EL (cell line): ENCODE measurements at places on chromosomes 6 and 20.
A peak's percentile ranks its signal among the peaks of the same experiment; 100 is the strongest.

GRCh38 chr6:32164295-32164694 is at the start of gene EGFL8:
Gene EGFL8 (plus strand): TSS chr6:32164595. CDS start chr6:32166166, 1,571 bp downstream.
- DNase-seq: no peak

- peak; percentile 33 for DNase-seq
Measured at GRCh38 chr6:20846602-20847028, 312.4 kb downstream of the CDKAL1 start.

DNA sequence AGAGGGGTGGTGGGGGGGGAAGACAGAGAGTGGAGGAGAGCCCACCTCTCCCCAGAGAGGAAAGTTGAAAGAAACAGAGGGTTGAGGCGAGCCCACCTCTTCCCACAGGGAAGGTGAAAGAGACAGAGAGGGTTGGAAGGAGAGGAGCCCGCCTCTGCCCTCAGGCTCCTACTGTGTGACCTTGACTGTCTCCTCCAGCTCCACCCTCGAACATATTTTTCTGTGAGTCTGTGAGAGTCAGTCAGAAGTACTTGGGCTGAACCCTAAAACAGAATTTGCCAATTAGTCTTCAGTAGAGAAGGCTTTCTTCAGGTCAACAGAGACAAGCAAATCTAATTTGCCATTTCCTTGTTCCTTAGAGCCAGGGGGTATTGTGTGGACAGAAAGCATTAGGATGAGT is 153.7 kb upstream of the SNX9 start:
- no peak for DNase-seq

DNA sequence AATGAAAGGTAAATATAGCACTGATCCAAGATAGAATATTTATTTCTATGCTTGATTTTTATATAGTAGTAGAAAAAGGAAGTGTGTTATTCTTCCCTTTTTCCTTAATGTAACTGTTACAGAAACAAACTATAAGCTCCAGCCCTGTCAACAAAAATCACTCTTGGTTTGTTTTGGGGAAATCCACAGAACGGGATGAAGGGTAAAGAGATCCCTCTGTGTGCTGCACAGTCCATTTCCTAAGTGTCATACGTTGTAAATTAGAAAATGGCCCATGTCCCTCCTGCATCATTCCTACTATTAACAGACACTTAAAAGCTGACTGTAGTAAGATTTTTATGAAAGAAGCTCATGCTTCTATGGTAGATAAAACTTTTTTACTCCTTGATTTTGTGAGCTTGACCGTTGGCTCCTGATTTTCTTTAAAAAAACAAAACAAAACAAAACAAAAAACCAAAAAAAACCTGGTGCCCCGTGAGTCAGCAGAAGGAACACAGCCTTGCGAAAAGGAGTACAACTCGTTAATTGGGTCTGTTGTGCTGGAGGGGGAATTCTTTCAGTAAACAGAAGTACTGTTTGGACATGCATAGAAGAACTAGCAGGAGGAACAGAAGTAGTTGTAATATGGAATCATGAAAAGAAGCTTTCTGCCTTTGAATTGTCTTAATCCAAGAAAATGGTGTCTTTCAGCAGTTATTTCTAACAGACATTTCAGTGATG is 67.5 kb downstream of the RTN4IP1 start:
- DNase-seq: no peak

DNA sequence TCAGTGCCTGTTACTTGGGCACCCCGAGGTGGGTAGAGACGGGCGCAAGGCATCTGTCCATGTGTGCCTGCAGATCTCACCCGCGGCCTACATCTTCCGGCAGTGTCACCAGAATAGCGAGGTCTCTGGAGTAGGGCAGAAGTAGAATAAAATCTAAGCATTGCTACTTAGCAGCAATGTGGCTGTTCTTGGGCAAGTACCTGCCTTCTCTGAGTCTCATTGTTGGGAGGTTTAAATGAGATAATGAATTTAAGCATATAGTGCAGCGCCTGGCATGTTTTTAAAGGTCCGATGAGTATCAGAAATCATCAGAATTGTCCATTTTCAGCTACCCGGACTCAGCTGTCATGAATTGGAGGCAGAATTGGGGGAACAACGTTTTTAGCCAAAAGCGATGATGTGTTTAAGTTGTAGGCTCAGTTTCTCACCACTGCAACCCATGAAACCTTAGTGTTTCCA is 800 bp downstream of the ABCC10 start:
- no peak for DNase-seq

- DNase-seq: no peak
Measured at GRCh38 chr6:29815118-29815750, 12.4 kb upstream of the HLA-G start.

DNA sequence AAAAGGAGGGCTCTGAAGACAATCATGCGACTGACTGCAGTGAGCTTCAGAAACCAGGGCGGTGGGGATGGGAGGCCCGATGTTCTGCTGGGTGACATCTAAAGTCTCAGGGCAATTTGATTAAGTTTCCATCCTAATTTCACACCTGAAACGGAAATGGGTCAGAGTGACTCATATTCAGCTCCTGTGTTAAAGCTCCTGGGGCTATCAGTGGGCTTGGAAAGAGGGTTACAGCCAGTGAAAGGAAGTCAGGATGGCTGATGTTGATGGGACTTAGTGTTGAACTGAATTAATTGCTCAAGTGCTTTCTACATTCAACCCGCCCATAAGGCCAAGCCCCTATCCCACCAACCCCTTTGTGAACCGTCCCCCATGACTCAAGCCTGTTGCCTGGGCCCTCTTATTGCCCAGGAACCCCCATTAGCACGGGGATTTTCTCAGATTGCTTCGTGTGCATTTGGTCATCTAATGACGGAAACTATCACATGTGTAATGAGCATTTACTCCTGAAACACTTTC is 47.1 kb upstream of the TBC1D7 start:
- DNase-seq: no peak

- DNase-seq: no peak
Measured at GRCh38 chr20:37935435-37935834, 32.5 kb downstream of the VSTM2L start.

GRCh38 chr20:44120676-44121425 is 66.1 kb downstream of the JPH2 start:
- DNase-seq: no peak

DNA sequence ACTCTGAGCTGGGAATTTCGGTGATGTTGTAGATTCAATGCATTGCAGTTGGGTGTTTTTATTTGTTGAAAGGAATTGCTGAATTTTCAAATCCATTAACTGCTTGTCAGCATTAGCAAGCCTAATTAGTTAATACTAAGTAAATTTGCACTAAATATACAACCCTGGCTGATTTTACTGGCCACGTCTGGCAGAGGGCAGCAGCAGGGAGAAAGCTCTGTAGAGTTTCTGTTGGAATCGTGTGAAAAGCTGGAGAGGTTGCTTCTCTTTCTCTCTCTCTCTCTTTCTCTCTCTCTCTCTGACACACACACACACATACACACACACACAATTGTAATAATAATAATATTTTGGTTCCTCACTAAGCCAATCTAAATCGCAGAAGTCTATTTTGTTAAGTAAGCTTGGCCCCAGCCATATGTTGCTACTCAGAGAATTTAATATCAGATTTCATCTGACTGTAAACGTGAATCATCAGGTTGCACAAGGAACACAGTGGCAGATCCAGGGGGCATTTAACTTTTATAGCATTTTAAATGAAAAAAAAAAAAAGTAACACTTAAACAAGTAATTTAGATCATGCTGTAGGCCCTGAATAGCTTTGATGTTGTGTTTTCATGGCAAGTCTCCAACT is 289.5 kb downstream of the ESR1 start:
- DNase-seq: peak; percentile 80

DNA sequence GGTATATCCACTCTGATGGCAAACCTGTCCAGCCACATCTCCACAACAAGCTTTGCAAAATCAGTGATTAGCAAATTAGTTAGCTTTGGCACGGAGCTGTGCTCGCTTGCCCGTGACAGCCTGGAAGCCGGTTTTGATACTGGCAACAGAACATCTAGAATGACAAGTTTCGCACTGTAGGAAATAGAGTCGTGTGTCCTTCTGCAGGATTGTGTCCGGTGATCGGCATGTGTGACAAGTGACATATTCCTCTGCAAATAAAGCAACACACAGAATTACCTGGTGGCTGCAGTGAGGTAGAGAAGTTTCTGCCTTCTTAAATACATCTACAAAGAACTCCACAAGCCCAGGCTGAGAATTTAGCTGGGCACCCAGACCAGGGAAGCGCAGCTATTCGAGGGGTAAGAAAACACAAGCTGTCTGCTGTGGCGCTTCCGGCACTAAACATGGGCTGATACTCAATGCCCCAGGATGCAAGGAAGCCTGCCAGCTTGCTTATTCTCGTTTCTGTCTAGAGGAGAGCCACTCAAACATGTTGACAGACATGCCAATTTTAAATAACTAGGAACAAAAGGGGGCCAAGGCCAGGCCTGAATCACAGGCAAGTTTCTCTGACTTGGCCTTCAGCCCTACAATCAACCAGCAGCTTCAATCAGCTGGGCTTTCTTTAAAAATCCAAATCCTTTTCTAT is 22.2 kb downstream of the EIF2S2 start:
- DNase-seq: no peak

DNA sequence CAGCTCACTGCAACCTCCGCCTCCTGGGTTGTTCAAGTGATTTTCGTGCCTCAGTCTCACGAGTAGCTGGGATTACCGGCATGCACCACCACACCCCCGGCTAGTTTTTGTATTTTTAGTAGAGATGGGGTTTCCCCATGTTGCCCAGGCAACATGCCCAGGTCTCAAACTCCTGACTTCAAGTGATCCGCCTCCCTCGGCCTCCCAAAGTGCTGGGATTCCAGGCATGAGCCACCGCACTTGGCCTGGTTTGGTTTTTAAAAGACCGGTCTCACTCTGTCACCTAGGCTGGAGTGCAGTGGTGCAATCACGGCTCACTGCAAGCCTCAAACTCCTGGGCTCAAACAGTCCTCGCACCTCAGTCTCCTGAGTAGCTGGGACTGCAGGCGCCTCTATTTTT is 40.1 kb downstream of the VSTM2L start:
- DNase-seq: no peak

DNA sequence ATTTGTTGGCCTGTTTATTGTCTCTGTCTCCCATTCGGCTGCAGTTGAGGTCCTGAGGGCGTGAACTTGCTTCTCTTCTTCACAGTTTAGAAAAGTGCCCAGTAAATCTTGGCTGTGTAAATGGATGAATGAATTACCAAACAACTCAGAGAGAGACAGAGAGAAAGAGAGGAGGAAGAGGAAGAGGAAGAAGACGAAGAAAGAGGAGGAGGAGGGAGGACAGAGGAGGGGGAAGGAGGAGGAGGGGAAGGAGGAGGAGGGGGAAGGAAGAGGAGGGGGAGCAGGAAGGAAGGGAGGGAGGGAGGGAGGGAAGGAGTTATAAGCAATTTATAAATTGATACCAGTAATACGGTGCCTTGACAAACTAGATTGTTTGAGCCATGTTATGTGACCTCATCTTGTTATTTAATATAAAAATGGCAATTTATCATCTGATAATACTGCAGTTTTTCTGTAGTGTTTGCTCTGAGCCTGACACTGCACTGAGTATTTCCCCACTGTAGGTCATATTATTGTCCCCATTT is 18.7 kb downstream of the HCK start:
- no peak for DNase-seq

- peak; percentile 77 for DNase-seq
Measured at GRCh38 chr6:144321839-144322591, 36.9 kb downstream of the UTRN start.

DNA sequence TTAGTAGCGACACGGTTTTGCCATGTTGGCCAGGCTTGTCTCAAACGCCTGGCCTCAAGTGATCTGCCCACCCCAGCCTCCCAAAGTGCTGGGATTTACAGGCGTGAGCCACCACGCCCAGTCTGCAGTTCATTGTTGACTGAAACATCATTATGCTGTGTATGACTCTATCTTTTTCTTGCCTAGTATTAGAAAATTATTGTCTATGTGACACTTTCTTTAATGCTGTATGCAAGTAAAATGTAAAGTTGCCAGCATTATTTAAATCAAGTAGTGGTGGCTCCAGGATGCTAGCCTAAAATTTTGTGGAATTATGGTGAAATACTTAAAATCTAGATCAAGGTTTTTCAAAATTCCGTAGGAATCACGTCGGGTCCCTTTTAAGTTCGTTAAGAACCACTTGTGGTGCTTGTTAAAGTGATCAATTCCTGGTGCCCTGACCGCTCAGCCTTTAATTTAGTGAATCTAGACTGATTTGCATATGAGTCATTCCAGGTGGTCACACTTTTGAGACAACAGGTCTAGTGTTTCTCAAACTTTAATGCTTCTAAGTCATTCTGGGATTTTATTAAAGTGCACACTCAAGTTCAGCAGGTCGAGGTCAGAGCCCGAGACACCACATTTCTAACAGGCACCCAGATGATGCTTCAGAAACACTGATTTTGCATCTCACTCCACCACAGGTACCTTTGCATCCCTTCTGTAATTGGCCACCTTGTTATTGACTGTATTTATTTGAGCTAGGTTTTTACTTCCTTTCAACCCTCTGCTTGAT is 132.6 kb upstream of the MTHFD1L start:
- no peak for DNase-seq

DNA sequence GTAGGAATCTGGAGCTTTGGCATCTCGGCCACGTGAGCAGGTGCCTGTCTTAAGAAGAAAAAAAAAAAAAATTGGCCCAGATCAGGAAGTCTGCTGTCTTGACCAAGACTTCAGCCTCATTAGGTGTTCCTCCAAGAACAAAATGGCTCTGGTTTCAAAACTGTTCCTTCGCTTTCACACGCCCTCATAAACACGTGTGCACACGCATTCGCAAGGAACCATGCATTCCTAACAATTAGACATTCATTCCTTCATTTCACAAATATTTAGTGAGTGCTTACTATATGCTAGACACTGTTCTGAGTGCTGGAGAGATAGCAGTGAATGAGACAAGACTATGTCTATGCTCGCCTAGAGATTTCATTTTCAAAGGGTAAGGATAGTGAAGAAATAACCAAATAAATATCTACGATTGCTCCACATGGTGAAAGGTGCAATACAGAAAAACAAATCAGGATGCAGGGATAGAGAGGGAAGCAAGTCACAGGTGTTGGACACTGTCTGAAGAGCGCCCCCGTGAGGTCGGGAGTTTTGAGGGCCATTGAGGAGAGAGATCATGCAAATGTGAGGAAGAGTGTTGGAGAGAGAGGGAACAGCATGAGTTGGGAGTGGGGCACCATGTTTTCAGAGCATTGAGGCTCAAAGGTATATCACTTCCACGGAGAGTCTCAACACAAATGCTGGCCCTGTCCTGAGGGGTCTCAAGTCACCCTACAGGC is 53.3 kb downstream of the CCDC170 start:
- no peak for DNase-seq

DNA sequence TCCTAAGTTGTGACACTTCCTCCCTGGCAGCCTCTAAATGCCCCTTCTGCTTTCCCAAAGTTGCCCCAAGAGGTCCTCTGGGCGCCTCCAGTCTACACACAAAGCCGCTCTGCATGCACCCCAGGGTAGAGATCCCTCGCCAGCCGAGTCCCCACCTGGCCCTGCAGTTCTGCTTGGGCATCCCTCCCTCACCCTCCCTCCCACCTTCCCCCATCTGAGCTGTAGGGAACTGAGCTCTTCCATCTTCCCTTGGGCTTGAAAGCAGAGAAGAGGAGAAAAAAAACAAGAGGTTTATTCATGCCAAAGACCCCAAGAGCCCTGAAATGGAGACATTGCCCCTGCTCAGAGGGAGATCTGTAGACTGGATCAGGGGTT is 5.7 kb upstream of the FGD2 start:
- no peak for DNase-seq
